NAMALWA (cell line): ENCODE measurements at places on chromosomes 13 and 19.

GRCh38 chr13:46621792-46622629, 69.0 kb downstream of the LRCH1 start:
- DNase-seq: peak; percentile 36

DNA sequence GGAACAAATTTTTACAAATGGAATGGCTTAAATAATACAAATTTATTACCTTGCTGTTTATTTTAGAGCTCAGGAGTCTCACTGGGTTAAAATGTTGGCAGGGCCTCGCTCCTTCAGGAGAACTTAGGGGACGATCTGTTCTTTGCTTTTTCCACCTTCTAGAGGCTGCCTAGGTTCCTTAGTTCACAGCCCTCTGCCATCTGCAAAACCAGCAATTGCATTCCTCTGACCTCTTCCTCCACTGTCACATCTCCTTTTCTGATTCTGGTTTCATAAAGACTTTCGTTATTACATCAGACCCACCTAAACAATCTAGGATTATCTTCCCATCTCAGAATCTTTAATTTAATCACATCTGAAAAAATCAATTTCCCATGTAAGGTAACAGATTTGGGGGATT, 249.6 kb upstream of the SPRY2 start:
- no peak for DNase-seq

GRCh38 chr13:101398920-101399319, 17.4 kb downstream of the NALCN start:
- DNase-seq: no peak

GRCh38 chr19:2933490-2933910, 11.3 kb downstream of the ZNF77 start:
- DNase-seq: no peak

DNA sequence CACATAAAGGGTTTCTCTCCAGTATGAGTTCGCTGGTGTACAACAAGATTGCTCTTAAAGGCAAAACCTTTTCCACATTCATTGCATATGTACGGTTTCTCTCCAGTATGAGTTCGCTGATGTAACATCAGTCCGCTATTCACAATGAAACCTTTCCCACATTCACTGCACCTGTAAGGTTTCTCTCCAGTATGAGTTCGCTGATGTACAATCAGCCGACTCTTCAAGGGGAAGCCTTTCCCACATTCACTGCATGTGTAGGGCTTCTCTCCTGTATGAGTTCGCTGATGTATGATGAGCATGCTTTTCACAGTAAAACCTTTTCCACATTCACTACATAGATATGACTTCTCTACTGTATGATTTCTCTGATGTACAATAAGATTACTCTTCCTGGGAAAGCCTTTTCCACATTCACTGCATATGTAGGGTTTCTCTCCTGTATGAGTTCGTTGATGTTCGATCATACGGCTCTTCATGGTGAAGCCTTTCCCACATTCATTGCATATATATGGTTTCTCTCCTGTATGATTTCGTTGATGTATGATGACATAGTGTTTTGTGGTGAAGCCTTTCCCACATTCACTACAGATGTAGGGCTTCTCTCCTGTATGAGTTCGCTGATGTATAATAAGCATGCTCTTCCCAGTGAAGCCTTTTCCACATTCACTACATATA, 6.0 kb upstream of the ZNF614 start:
- DNase-seq: no peak

- no peak for DNase-seq
These were observed 446.0 kb downstream of the PCDH20 start for GRCh38 chr13:60969656-60970055.

DNA sequence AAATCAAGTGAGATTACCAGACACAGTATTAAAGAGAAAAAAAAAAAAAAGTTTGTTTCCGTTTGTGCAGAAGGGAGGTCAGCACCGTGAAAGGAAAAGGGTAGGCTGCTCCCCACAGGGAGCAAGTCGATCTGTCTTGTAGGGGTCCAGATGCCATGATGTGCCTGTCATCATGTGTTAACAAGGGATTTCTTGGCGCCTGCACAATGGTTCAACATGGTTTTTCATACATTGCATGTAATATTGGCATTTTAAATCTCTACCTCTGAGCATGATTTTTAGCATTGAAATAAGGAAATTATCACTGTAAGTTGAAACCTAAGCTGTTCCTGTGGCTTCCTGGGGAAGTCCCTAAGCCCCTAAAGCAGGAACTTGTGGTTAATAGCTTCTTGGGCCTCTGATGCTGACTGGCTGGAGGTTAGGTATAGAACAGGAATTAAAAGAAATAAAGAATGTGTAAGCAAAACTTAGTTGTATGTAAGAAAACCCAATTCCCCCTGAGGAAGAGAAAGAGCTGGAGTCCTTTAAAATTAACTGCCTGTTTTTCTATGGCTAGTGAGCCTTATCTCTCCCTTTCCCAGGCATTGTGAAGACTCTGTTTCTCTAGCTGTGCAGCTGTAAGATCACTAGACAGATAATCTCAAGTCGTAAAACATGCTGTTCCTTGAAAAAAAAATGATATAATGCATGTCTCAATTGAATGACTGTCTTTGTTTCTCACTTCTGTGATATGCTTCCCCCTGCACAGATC, 7.4 kb upstream of the FCGBP start:
- peak; percentile 82 for DNase-seq

DNA sequence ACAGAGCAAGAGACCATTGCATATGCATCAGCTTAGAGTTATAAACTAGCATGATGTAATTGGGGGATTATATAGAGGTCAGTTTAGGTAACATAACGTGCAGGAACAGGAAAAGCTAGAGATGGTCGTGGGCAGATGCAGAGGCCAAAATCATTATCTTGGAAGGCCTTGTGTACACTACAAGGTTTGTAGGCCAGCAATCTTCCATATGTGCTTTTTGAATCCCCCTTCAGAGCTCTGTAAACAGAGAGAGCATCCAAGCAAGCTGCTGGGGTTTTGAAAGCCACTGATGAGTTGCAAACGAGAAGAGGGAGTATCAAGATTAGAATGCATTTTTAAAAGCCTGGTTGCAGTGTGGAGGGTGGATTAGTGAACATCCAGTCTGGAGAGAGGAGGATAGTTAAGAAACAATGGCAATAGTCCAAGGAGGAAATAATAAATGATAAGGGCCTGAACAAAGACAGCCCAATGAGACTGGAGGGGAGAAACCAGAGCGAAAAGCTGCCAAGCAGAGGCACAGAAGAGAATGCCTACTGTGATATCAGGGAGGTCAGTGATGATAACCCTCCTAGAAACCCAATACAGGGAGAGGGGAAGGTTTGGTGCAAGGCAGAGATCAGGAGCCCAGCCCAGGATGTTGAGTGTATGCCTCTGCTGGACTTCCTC, 109.6 kb downstream of the ZAR1L start:
- DNase-seq: no peak

DNA sequence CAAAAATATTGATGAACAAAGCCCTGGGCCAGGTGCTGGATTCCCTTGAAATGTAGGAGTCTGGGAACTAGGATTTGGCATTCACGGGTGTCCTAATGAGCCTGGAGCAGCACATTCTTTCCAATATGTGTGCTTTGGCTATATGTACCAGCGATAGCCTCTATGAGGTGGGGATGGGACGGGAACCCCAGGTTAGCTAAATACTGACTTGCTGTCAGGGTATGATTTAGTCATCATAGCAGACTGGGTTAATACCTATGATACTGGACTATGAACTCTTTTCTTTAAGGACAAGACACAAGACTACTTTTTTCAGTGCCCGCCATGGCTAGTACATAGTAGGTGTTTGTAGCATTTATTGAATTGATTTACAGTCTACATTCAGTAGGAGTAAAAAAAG, 152.7 kb downstream of the KCNRG start:
- no peak for DNase-seq

GRCh38 chr13:26971990-26972887, 199.4 kb downstream of the USP12 start:
- peak; percentile 49 for DNase-seq
